Inflammatory macrophage (primary cell): ENCODE measurements at places on chromosomes 16 and 17.

- no peak for DNase-seq
These were observed 5.5 kb upstream of the KRT10 start for GRCh38 chr17:40827746-40828453.

DNA sequence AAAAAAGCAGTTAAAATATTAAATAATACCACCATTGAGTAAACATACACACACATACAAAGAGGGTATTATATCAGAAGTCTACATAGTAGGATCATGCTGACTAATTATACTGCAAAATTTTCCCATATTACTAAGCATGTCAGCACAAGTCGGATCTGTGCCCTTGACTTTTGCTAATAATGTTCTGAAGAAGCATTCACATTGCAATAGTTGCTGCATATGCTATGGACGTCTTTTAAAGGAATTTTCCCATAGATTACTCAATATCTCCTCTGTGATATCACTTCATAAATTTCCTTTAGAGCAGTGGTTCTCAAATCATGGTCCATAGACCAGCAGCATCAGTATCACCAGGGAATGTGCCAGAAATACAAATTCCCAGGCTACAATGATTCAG is 110.9 kb upstream of the NUDT7 start:
- DNase-seq = no peak

DNA sequence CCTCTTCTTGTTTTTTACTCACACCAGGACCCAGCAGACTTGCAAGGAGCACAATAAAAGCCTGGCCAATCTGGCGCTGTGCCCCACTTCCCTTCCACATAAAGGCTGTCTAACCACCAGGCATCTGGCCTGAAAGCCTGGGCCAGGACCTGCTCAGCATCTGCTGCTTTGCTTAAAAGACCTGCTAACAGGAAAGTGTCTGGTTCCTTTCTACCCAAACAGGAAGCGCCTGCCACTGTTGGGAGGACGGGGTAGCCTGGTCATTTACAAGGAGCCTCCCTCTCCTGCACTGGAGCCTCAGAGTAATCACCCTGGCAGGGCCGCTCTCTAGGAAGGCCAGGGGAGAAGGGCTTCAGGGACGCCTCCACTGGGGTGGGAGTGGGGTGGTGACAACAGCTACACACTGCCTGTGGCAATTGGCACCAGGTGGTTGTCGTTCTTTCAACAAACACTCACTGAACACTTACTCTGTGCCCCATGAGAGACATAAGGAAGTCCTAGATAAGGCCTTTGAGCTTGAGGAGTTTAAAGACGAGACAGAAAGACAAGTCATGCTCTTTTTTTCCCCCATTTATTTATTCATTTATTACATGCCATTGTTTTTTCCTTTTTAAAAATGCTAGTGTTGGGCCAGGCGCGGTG is 6.3 kb upstream of the MMP28 start:
- no peak for DNase-seq

DNA sequence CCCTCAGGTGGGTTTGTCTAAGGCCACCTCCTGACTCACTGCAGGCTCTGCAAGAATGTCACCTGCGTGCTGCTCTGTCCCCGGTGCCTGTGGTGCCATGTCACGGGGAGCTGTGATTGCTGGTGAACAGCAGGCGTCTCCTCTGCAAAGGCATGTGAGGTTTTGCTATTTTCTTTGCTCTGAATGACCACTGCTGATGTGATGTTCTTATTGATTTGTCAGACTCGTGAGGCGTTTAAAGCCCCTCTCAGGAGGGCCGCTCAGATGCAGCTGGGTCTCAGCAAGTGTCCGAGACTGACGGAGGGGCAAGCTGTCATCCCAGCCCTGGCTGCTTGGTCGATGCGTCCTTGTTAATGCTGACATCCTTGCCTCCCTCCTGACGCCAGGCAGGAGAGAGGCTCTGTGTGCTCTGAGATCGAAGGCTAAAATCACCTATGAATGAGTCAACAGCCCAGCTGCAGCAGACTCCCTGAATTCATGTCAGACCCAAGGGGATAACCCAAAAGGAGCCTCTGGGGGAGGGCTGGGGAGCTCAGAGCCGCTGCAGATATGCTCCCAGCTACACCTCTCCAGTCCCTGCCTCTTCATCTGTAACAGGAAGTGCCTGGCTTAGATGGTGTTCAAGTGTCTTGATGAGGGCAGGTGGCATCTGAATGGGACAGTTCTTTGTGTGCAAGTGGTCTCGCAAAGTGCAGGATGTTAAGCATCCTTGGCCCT is 11.8 kb upstream of the PEMT start:
- no peak for DNase-seq

DNA sequence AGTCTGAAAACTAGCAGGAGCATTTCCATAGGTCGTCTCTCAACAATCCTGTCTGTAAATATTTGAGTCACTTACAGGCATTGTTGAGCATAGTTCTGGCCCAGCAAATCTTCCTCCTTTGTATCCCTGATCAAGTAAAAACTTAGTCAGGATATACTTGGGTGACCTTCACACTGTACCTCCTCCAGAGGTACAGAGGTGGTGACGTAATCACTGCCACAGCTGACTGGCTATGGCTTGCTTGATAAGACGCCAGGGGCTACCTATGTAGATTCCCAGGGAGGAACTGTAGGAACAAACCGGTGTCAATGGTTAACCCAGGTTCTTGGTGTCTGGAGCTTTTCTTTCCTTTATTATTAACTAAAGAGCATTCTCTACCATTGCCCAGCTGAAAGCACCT is at the start of gene KCNJ16:
Gene KCNJ16 (plus strand): TSS at position 270 of the 400 bp plus-strand sequence. CDS start 56,863 bp downstream, outside the sequence.
- DNase-seq = no peak

- DNase-seq = no peak
These were observed 52.6 kb upstream of the KDM6B start for GRCh38 chr17:7781429-7781828.

DNA sequence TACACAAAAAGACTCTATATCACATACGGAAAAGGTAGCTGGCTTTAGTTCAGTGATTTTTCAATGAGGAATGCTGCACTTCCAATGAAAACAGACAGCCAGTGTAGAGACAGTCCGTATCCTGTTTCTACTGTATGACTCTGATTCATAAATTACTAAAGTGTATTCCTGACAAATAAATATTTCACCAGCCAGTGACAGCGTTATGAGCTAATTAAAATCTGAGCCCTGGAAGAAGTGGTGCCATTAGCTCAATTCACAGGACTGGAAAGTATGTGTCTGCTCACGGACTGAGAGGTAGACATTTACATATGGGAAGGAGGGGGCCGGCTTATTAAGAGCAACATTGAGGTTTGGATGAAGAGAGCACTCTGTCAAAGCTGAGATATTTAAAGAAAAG is 207.9 kb upstream of the RBFOX1 start:
- DNase-seq = no peak

- no peak for DNase-seq
These were observed 27.4 kb upstream of the CDH3 start for GRCh38 chr16:68617734-68618133.

DNA sequence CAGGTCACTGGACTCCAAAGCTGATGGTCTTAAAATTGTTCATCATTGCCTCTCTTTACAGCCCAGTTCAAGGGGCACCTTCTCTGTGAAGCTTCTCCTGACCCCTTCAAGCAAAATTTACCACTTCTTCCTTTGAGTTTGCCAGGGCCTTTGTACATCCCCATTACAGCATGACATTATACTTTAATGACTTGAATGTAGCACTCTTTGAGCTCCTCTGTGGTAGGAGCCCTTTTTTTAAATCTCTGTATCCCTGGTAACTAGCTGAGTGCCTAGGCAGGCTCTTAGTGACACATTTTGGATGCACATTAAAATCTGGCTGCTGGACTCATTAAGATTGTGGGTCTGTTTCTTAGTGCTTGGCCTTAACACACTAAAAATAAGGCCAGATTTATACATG is 412.1 kb downstream of the CA10 start:
- no peak for DNase-seq

DNA sequence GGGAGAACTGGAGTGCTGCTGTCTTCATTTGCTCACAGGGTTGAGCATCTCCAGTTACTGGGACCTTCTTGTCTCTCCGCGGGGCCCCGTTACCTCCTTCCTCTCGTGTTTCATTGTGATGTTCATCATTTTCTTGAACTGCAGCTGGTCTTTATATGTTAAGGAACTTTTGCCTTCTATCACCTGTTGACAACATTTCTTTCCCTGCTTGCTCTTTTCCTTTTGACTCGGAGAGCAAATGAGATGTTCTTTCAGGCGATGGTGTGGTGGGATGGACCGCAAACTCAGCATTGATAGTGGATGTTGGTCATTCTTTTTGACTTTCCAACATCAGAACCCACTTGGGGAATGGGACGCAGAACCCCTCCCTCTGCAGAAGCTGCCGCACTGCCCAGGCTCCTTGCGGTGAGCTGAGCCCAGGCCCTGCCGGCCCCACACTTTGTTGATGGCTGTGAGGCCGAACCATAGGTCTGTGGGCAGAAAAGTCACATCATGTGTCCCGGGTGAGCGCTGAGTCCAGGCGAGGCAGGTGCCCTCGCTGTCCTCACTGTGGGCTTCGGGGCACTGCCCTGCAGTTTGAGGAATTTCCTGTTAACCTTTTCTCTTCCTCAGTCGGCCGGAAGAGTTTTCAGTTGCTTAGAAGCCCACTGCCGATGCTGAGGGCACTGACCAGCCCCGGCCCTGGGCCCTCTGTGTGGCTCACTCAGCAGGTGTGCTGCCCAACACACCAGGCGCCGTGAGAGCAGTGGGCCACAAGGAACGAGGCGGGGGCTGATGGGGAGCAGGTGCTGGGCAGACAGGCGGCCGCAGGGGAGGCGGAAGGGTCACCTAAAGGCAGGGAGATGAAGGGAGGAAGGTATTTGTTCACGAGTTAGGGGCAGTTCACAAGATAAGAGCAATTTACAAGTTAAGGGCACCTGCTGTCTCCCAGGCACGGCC is 7.4 kb downstream of the RPL13 start:
- no peak for DNase-seq
